Hippocampal formation (tissue), 2 donors: ENCODE measurements at places on chromosomes 7 and 10.

GRCh38 chr10:114869520-114869892 is 47.9 kb downstream of the FHIP2A start:
- DNase-seq: no peak

DNA sequence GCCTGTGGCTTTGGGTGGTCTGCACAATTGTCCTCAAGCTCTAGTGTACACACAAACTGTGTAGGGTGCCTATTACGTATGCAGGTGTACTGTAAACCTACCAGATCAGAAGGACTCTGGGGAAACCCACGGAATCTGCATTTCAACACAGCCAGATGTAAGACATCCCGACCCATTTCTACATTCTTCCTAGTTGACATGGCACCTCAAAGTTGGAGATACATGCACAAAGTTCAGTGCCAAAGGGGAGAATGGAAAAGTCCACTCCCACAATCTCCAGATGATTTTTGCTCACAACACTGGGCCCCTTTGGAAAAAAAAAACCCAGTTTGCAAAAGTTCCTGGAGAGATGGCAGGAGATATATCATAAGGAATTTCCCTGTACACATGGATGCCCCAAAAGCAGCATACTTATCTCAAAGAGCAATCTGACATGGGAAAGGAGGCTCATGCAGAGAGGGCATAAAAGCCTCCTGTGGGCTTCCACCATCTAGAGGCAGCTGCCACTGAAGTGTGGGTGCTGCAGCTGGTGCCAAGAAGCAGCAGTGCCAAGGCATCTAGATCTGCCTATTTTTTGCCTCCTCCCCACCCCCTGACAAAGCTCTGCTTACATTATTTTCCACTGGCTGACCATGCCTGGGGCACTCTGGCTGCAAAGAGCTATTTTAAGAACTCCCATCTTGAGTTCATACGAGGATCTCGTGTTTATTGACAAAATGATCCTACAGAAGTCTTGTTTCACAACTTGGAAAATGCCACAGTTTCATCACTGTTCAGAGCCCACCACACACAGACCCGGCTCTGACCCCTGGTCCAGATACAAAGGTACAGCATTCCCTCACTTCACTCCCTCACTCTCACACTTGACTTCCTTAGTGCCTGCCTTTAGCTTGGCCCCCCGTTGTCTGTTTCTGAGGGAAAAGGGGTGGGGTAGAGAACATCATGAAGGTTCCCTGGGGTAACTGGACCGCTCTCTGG is 12.9 kb downstream of the TECTB start:
- DNase-seq: no peak

DNA sequence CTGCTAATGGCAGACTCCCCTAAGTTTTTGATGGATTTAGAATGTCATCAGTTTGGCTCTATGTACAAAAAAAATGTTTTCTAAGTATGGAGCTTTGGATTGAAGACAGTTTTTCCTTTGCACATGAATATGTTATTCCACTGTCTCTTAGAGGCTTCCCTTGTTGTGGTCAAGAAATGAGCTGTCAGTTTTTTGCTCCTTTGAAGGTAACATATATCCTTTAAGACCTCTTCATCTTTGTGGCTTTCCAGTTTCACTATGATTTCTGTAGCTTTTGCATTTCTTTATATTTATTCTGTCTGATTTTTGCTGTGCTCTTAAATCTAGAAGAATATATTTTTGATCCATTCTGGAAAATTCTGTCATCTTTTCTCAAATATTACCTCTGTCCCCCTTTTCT is 15.8 kb upstream of the ODAD2 start:
- DNase-seq: no peak

- DNase-seq: no peak
Measured at GRCh38 chr10:34049469-34049868, 715.0 kb upstream of the NRP1 start.

DNA sequence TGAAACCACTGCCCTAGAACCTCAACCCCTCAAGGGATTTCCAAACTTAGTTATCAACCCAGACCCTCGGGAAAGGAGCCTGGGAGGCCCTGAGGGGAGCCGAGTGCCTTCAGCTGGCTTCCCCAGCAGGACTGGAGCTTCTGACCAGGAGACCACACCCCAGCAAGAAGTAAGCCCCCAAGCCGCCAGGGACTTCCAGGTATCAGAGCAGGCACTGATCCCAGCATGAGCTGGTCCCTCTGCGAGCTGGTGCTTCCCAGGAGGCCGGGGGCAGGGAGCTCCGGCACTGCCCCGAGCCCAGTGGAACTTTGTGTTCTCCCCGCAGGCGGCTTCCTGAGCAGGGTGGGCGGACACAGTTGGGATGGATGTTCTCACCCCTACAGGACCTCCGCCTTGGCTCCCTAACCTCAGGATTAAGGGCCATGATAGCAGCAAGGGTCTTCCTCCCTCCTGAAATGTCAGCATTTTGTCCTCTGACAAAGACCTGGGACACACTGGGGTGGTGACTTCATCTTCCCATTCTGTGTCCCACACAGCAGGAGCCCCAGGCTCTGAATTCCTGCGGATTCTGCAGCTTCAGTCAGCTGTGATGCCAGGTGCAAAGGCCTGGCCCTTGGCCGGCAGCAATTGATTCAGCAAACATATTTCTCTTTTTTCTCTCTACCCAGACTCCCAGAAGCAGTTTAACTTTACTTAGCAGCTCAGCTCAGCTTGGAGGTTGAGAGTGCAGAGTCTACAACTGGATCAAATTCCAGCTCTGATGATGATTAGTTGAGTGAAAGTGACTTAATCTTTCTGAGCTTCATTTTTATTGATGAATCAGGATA is 11.6 kb downstream of the ATP6V0E2 start:
- no peak for DNase-seq

DNA sequence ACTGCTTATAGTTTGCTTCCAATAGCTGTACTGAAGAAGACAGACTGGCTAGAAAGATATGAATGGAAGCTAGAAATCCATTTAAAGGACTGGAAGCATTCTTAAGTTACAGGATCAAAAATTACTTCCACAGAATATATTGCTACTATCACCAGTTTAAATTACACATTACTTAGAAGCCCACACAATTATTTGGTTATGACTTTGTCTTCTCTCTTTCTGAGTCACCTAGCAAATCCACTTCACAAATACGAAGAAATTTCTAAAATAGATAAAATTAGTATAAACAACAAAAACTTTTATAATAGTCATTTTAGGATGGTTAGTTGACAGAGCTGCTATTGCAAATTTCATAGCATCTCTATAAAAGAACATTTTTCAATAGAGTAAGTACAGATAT is 108.1 kb downstream of the SNX13 start:
- no peak for DNase-seq

DNA sequence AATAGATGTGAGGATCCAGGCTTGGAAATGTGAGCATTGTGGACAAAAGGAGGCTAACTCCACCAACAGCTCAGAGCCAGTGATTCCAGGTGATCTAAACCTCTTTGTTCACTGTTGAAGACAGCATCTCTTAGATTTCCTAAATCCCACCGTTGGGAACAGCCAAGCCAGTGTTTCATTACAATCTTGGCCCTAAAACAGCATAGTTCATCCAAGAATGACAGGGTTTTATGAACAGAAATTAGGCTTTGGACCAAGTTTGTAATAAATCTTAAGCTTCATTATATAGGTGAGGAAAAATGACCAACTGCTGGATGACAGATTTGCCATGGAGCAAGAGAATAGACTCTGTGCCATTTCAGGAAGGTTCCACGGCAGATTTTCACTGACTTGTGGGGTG is 65.8 kb downstream of the MTURN start:
- no peak for DNase-seq

DNA sequence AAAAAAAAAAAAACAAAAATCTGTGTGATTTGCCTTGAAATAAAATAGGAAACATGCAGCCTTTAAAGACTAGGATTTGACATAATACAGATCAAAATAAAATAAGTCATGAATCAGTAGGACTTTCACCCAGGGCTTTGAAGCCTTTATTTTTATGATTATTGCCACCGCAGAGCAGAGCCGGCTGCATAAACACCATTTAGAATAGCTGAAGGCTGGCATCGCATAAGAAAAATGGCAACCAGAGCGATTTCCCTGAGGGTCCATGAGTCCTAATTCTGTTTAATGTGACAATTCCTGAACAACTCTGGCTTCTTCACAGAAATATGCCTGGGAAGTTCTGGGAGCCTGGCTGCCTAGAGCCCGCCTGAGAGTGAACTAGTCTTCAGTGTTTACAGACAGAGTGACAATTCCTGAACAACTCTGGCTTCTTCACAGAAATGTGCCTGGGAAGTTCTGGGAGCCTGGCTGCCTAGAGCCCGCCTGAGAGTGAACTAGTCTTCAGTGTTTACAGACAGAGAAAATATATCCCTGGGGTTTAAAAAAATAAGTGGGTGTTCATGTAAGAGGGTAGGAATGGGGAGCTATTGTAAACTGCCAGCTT is 112.0 kb downstream of the EEPD1 start:
- no peak for DNase-seq

DNA sequence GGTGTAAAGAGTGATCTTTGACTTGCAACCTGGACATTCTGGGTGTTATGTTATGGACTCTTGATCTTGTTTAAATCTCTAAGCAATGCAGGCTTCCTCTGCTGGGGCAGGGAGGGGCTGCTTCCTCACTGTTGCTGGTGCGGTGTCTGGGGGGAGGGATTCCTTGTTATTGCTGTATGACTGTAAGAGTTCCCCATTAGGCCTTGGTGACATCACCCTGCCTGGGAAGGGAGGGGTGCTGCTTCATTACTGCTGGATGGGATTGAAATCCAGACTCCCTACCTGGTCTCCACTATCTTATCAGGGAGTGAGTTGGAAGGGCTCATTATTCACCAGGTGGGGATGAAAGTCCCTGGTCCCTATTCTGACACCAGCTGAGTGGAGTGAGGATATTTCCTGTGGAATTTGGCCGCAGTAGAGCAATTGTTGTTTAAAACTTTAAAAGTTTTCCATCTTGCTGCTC is 8.8 kb downstream of the OGDH start:
- no peak for DNase-seq

GRCh38 chr10:89575031-89575430 is 39.6 kb upstream of the SLC16A12 start:
- no peak for DNase-seq

GRCh38 chr10:79400146-79401004 is 45.0 kb downstream of the ZCCHC24 start:
- peak; percentile 46 for DNase-seq

- DNase-seq: no peak
Measured at GRCh38 chr7:121604627-121605316, 208.7 kb upstream of the FAM3C start.

- DNase-seq: no peak
Measured at GRCh38 chr7:112821345-112821744, 31.2 kb upstream of the TMEM168 start.

DNA sequence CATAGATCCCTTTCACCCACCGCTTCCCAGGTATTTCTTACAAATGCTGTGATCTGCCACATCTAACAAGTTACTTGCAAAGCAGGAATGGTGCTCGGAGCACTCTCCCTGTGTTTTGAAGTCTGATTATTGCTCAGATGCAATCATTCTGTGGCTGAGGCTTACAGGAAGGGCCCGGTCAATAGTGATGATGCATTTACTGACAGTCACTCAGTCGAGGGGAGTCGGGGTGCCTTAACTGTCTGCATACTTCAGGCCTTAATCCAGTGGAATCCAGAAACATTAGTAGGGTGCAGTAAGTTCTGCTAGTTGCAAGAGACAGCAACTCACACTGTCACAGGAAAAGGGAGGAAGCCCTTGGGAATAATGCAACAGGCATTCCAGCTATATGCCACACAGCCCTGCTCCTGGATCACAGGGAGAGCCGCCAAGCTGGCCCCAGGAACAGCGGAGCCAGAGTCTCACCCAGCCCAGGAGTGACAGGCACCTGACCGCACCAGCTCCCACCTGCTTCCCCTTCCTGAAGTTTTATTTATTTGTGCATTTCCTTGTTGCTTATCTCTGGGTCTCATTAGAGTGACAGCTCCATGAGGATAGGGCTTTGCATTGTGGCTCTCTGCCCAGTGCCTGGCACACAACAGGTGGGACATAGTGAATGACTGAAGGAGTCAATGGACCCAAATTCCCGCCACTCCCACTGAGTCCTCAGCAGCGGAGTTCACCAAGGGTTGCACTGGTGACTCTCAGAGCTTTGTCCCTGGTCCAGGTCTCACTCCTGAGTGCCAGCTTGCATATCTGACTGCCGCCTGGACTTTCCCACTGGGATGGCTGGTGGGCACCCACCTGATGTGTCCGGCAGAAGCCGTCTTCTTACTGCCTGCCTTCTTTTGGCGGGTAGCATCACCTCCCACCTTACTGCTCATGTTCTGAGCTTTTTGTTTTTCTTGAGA is 212.5 kb upstream of the SH2B2 start:
- DNase-seq: no peak

DNA sequence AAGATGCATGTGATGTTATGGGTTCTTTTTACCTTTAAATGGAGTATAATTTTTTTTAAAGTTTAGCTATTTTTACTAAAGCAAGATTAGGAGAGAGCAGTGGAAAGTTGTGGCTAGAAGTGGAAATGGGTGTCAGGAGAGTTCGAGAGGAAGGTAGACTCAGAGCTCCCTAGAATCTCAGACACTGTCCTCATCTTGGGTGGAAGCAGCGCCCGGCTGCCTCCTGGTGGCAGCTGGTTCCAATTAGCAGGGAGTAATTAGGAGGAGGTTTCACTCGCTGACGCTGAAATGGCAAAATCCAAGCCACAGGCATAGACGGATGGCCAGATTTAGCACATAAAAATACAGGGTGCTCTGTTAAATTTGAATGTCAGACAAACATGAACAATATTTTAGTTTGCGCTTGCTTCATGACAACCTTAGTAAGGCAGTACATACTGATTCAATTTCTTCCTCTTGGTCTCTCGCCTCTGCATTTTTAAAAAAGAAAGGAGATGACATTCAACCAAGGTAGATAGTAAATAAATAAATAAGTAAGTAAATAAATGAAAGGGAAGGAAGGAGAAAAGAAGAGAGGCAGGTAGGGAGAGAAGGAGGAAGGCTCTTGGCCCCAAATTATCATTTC is 58.5 kb downstream of the LGI1 start:
- peak; percentile 29 for DNase-seq

DNA sequence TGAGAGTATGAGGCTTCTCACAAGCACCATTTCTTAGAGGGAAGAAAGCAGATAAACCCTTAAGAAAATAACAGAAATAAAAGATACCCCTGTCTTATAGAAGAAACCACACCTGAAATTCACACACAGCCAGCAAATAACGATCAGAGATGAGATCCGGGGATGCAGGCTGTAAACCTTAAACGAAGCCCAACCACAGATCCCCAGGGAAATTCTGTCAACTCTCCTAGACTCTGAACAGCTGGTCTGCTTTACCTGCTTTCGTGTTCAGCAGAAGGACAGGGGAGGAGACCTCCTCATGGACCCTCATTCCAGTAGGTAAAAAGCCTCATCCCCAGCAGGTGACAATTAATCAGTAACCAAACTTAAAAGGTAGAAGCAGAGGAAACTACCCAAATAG is 45.0 kb downstream of the VOPP1 start:
- DNase-seq: no peak

DNA sequence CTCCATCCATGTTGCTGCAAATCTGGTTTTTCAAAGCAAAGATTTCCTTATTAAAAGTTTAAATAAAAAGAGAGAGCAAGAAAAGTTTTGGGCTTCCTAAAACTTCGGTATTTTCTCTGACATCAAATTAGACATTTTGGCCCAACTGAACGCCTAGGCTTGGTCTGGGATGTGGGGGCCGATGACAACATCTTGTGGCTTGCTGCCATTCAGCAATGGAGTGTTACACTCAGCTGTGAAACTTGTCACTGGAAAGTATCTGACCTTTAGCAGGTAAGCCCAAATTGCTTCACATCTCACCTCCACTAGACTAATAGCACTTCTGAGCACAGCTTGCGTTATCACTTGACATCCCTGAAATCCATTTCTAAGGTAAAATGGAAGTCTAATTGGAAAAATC is 320.6 kb downstream of the GATA3 start:
- DNase-seq: no peak

GRCh38 chr7:117872561-117873309 is 506 bp downstream of the CTTNBP2 start:
- DNase-seq: peak; percentile 78

GRCh38 chr7:28701731-28702130 is 256.4 kb downstream of the TRIL start:
- DNase-seq: no peak
